Kidney glomerular epithelial cell (primary cell): ENCODE measurements at places on chromosomes 2 and 18.

DNA sequence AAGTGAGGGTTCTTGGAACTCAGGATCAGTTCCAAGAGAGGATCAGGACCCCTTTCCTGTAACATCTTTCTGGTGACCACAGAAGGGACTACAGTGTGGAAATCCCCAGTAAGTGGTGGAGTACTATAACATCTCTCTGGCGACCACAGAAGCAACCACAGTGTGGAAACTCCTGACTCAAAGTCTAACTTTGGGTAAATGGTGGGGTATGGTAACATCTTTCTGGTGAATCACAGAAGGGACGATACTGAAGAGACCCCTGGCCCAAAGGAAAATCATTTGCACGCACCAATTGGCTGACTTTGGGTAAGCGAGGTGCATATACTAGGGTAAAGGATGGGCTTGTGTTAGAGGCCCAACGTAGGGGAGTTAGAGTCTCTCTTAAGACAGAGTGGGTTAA lies 56.3 kb upstream of the GULP1 start:
- DNase-seq, result no peak

DNA sequence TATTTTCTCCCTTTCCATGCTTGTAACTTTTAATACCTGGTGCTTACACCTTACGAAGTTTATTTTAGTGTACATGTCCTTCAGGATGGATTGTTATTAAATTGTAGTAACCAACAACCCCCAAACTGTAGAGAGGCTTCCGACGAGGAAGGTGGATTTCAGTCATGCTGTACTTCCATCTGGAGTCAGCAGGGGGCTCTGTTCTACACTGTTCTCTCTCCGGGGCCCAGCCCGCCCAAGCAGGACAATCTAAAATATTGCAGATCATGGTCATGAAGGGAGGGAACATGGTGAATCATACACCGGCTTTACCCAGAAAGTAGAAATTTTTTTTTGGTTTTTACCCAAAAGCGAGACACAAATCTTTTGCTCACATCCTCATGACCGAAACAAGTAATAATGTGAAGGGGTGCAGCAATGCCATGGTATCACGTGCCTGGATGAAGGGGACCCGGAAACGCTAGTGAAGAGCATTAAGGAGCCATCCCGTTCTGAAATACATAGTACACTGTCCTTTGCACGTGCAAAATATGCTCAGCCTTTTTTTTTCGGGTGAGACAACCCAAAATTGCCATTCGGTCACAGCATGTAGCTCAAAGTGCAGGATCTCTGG lies 884.8 kb downstream of the EPHA4 start:
- peak; percentile 53 for DNase-seq

DNA sequence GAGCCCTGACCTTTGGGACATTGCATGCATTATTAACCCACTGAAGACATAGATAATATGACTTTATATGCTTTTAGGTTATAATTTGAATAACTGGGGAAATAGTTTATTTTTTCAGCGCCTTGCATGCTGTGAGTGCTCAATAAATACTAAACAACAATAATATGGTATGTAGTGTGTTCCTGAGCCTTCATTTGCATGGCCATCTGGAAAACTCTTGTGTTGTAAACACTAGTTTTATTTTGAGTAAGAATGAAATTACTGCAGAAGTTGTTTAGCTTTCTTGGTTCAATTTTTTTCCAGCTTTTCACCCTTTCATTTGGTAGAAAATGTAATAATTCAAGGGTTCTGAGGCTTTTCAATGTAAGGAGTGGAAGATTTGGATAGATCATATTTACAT lies 189.3 kb upstream of the GALNT5 start:
- DNase-seq, result no peak

DNA sequence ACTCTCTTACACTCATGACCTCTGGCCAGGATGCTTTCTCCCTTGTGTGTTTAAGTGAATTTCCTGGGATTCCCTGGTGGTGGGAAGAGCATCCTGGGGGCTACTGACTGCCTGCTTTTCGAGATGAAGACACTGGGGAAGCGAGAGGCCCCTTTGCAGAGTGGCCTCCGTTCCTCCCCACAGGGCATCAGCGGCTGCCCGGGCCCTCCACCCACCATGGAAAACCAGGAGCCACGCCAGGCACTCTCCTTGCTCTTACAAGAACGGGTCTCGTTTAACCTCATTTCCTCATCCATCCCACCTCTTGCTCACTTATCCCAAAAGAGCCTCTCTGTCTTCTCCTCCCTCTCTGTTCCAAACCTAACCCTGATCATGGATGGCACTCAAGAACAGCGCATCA lies 17.8 kb downstream of the CHST10 start:
- no peak for DNase-seq

DNA sequence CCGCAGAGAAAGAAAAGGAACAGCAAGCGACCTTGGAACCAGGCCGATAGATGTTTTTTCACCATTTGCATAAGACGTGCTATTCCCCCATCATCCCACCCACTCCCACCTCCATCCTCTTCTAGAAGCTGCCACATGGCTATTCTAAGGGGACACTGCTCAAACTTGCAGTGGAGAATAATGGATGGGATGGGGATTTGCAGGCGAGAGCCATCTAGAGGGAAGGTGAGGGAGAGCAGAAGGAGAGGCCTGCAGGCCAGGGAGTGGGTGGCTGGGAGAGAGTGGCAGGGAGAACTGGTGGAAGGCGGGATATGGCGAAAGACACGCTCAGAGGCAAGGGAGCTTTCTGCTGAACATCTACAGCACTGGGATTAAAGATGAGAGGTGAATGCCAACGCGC lies 84.9 kb downstream of the MAPK4 start:
- DNase-seq, result no peak

- no peak for DNase-seq
These were observed 121.1 kb downstream of the LAMA3 start for GRCh38 chr18:23810396-23810795.

DNA sequence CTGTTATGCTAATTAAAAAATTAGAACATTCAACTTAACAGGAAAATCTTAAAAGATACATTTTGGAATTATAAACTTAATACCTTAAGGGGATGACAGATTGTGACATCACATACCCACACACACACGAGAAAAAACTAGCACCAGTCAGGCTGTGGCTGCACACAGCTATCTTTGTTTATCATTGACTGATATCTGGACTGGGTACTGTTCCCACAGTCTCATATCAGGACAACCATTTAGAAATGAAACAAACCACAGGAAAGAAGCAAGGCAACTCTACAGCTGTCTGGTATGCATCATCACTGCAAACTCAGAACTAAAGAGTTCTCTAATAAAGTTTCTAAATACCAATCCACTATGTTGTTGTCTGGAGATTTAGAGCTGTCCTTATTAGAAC lies 210.9 kb upstream of the SMAD7 start:
- no peak for DNase-seq

DNA sequence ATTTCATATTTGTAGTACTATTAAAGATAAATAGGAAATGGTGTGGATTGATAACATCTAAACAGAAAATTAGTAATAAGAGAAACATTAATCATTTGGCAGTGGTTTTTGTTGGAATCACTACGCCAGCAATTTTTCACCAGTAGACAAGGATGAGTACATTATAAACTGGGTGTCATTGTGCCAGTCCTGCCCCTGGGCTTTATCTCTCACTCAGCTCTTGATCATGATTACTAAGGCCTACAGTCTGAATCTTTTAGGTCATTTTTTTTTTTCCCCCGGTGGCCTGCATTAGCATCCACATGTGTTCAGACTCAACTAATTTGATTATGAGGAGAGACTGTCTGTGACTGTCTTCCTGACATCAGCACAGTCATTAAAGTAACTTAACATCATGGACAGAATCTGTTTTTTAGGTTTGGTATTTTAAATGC lies 16.2 kb downstream of the GULP1 start:
- no peak for DNase-seq

- no peak for DNase-seq
These were observed 52.1 kb downstream of the LRRTM1 start for GRCh38 chr2:80252294-80252986.

GRCh38 chr2:50143822-50144575 lies 887.9 kb downstream of the NRXN1 start:
- DNase-seq, result peak; percentile 84

DNA sequence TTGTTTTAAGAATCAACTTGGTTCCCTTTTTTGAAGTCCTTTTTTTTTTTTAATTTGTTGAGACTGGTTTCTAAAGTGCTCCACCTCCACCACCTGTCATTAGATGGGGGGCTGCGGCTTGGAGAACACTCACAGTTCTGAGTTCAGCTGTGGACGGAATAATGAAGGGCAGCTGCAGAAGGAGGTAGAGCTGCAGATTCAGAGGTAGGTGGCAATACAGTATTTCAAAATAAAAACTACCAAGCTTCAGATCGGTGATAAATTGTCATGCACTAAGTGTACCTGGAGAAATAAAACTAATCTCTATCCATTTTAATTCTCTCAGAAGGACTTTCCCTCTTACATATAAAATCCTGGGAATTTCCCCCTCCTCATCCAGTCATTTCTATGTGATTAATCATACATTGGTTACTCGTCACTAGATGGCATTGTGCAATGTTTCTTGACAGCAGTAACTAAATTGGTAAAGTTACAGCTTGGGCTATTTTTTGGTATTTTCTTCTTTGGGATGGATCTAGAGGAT lies 81.1 kb upstream of the SLC39A10 start:
- peak; percentile 87 for DNase-seq

GRCh38 chr2:161136696-161137324 lies 23.4 kb upstream of the TANK start:
- peak; percentile 78 for DNase-seq

DNA sequence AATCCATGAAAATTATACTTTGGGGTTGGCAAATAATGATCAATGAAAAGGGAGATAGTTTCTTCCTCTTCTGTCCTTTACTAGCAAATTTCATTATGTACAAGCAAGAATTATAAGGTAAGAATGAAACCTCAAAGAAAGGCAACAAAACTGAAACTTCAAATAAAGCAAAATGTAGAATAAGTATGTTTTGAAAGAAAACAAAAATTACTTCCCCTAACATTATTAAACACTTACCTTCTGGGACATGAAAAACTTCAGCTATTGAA lies 29.4 kb downstream of the THADA start:
- no peak for DNase-seq

DNA sequence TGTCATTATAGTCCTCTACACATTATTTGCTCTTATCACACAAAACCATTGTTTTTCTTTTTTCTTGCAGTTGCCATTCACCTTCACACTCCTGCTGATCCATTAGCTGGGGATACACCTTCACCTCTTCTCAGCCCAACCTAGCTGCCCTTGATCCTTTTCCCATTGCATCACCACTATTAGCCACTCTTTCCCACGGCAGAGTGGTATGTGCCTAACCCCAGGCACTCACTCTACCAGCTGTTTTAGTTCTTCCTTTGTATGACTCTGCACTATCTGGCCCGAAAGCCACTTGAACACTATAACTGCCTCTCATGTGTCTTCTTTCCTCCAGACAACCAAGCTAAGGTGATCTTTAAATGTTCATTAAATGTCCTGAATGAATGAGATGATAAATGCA lies 145.4 kb upstream of the PIK3C3 start:
- DNase-seq, result no peak

- no peak for DNase-seq
These were observed 242.6 kb downstream of the SLC4A3 start for GRCh38 chr2:219870041-219870440.

GRCh38 chr18:13551841-13552733 lies 174.3 kb downstream of the FAM210A start:
- DNase-seq, result no peak

DNA sequence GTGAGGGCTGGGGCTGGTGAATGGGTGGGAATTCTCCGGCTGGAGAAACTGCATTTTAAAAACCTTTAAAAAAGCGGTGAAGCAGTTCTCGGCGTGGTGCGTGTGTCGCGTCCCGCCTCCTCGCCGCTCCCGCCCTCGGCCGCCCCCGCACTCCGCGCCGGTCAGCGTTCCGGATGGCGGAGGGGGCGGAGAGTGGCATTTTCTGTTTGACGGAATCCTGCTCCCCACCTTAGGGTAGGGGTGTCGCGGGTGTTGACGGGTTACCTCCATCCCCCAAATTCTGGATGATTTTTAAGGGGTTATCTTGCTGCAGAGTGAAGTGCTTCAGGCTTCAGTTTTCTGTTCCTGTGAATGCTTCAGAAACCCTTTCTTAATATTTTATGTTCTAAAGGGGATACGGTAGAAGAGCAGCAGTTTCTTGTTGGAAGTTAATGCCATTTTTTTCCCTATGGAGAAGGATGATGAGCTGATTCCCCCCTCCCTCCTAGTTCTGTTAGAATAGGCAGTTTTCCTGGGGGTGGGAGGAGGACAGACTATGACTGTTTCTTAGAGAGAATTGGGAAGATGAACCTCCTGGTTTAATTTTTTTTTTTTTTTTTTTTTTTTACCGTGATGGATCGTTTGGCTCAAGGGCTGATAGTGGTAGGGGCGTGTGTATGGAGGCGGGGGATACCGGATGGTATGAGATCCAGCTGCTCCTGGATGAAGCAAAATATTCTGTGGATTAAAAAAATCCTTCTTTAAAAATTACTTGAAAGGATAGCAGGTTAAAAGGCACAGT lies 756 bp downstream of the ABI2 start:
- DNase-seq, result peak; percentile 36

DNA sequence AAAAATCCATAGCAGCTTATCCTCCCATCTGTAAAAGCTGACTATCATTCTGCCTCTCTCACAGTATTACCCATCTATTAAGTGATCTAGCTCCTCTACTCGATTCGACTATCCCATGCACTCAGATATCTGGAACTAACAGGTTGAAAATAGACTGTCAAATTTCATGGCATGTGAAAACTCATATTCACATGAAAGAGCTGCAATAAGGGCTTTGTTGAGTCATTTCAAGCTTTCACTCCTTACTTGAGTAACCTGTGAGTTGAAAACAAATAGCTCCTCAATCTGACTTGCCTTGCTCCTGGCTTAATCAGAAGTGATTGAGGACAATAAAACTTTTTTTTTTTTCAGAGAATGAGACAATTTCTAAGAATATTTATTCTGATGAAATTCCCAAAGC lies 192.4 kb upstream of the ERBB4 start:
- no peak for DNase-seq

GRCh38 chr2:205661281-205661680 lies 21.0 kb upstream of the NRP2 start:
- DNase-seq, result no peak

- DNase-seq, result no peak
These were observed 41.4 kb upstream of the KCNJ13 start for GRCh38 chr2:232817756-232818155.

DNA sequence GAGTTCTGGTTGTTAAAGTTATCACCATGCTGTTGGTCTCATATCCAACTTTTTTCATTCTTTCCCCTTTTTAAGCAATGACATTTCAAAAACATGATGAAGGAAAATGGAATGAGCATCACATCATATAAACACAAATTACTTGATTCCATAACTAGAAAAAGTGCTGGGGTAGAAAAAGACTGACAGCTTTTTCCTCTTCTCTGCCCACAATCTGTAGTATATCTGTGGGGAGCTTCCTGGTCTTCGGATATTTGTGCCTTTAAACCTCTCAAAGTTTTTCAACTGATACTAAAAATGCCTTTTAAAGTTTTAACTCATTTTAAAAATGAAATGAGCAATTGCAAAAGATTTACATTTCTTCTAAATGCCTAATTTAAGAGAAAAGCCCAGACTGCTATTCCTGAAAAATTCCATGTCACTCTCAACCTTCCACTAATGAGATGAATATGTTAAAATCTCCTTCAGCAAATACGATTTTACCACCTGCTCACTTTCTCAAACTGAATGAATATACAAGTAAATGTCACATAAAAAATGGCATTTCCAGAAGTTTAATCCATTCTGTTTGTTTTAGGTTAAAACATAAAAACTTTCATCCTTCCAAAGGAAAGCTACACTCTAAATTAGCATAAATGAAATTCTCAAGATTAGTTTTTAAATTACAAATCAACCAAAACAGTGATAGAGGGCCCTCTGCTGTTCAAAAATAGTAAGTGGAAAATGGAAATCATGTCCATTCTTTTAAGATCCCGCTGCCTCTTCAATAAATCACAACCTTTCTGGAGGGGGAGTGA lies 2.1 kb downstream of the DNAH7 start:
- DNase-seq, result peak; percentile 34

- DNase-seq, result peak; percentile 13
These were observed 34.1 kb downstream of the KIF5C start for GRCh38 chr2:148909114-148909513.
